ENCODE measurements at places on chromosomes 12 and 14. TPM values are rescaled to one million over a fixed set of nuclear protein-coding genes. Genes with fewer than 3 reads are reported as not detected.

GRCh38 chr14:85578357-85578756 is 48.4 kb downstream of the FLRT2 start:
- H3K36me3 ChIP-seq, result no peaks in the 10 kb centered on the region
- H3K27ac ChIP-seq, result no peak overlapping the region
- H3K4me3 ChIP-seq, result no peak overlapping the region
- H3K4me1 ChIP-seq, result peaks cover 7% of the 10 kb centered on the region

GRCh38 chr12:109729801-109730200 is 16.2 kb downstream of the FAM222A start:
- no peak overlapping the region for H3K4me3 ChIP-seq
- H3K36me3 ChIP-seq, result no peaks in the 10 kb centered on the region
- no peaks in the 10 kb centered on the region for H3K27me3 ChIP-seq

The SSPN gene
- total RNA-seq, result 11.9 TPM

DNA sequence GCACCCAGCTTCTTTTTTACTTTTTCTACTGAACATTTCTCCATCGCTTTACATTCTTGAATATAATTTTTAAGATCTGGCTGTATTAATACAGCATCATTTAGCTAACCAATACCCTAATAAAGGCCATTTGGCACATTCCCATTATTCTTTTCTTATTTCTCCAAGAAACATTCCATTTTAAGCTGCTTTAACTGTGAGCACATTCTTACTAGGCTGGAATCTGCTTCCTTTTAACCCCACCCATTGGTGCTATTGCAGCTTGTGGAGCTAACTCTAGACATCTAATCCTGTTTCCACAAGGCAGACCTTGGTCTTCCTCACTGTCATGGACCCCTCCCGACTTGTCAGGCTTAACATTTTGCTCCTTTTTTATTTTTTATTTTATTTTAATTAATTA is 15.2 kb downstream of the CALM1 start:
- DNase-seq, result no peak
- H3K4me1 ChIP-seq, result peaks cover 19% of the 10 kb centered on the region
- no peak overlapping the region for H3K4me3 ChIP-seq
- no peaks in the 10 kb centered on the region for H3K36me3 ChIP-seq

DNA sequence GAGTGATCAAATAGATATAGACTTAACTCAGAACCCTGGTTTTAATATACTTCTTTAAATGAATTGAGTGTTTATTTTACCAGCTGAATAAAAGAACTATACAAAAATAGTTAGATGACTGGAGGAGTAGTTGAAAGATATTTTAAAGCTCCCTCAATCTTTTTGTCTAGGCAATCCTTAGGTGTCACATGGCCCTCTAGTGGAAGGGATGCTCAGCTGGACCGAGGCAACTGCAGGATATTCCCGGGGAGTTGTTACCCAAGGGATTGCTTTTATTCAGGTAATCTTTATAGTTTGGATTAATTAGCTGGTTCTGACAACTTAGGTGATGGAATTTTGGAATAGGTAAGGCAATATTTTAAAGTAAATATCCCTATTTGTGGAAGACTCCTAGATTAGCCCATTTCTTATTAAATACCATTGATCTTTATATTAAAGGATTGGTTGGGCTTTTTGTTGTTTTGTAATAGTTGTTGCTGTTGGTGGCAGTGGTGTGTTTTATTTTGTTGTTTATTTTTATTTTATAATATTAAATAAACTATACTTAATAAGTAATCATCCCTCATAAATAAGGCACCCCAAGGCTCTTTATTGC is 57.1 kb downstream of the ZDHHC17 start:
- no peak overlapping the region for H3K4me3 ChIP-seq
- no peaks in the 10 kb centered on the region for H3K36me3 ChIP-seq
- peak; percentile 58 for DNase-seq
- H3K27me3 ChIP-seq, result no peaks in the 10 kb centered on the region

The NRL gene
- total RNA-seq, result 1.7 TPM

GRCh38 chr14:90760591-90761316 is 55.5 kb downstream of the TTC7B start:
- no peaks in the 10 kb centered on the region for H3K27me3 ChIP-seq
- peaks cover 12% of the 10 kb centered on the region for H3K4me1 ChIP-seq
- peaks cover 16% of the 10 kb centered on the region for H3K36me3 ChIP-seq
- H3K4me3 ChIP-seq, result no peak overlapping the region
- DNase-seq, result peak; percentile 64

Measured in PC-3 (cell line).